ENCODE measurements at places on chromosomes 12 and 14. TPM values are rescaled to one million over a fixed set of nuclear protein-coding genes. Genes with fewer than 3 reads are reported as not detected.

Gene TMTC1
- total RNA-seq = 16.6 TPM

Gene UNC79
- under 0.01 TPM for total RNA-seq

Gene CPNE6
- not detected for total RNA-seq

Gene ENDOU
- not detected for total RNA-seq

All from tracheal epithelial cell (primary cell).